ENCODE measurements at places on chromosomes 5 and 9.

GRCh38 chr5:168482361-168482760 lies 3.9 kb upstream of the RARS1 start:
- DNase-seq = no peak

- DNase-seq = no peak
These were observed 75.5 kb upstream of the BOD1 start for GRCh38 chr5:173691931-173692330.

DNA sequence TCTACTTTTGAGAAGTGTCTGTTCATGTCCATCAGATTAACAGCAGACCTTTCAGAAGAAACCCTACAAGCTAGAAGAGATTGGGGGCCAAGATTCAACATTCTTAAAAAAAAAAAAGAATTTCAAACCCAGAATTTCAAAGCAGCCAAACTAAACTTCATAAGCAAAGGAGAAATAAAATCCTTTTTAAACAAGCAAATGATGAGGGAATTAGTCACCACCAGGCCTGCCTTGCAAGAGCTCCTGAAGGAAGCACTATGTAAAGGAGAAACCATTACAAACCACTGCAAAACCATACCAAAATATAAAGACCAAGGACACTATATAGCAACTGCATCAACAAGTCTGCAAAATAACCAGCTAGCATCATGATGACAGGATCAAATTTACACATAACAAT lies 124.6 kb upstream of the PDE4D start:
- DNase-seq = no peak

DNA sequence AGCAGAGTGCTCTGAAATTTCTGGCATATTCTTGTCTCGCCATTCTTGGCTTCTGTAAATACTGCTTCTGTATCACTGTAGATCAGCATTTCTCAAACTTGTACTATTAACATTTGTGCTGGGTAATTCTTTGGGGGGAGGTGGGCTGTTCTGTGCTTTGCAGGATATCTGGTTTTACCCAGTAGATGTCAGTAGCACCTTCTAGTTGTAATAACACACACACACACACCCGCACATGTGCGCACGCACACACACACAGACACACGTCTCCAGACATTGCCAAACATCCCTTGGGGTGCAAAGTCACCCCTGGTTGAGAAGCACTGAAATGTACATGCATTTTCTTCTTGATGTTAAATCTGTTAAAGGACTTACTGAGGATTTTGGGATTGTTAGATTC lies 304.1 kb downstream of the MAT2B start:
- DNase-seq = no peak

GRCh38 chr5:157444224-157444623 lies 15.8 kb upstream of the NIPAL4 start:
- DNase-seq = no peak

DNA sequence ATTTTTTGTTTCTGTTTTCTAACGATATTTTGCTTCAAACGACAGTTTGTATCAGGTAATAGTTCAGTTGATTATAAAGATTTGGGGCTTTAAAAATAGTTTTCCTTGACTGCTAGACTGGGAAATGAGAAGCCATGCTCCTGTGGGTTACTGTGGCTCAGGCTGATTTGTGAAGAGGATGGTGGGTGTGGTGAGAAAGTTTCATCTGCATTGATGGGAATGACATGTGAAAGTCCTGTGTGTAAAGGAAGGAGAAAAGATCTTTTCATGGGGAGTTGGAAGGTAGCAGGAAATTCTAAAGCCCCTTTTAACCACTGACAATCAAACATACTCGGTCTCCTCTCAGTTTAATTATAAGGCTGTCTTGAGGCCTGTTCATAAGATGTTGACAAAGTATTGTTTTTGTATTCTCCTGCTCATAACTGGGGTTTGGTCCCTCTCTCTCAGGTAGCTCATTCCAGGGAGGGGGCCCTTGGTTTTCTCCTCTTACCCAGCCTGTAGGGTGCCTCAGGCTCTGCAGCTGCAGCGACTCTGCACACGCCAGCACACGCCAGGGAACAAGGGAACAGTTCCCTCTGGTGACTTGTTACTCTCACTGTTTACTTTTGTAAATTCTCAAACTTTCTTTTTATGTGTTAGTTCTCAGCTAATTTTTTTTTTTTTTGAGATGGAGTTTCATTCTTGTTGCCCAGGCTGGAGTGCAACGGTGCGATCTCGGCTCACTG lies 91.6 kb downstream of the CARTPT start:
- no peak for DNase-seq

- no peak for DNase-seq
These were observed 150.7 kb upstream of the IRX2 start for GRCh38 chr5:2902186-2902585.

DNA sequence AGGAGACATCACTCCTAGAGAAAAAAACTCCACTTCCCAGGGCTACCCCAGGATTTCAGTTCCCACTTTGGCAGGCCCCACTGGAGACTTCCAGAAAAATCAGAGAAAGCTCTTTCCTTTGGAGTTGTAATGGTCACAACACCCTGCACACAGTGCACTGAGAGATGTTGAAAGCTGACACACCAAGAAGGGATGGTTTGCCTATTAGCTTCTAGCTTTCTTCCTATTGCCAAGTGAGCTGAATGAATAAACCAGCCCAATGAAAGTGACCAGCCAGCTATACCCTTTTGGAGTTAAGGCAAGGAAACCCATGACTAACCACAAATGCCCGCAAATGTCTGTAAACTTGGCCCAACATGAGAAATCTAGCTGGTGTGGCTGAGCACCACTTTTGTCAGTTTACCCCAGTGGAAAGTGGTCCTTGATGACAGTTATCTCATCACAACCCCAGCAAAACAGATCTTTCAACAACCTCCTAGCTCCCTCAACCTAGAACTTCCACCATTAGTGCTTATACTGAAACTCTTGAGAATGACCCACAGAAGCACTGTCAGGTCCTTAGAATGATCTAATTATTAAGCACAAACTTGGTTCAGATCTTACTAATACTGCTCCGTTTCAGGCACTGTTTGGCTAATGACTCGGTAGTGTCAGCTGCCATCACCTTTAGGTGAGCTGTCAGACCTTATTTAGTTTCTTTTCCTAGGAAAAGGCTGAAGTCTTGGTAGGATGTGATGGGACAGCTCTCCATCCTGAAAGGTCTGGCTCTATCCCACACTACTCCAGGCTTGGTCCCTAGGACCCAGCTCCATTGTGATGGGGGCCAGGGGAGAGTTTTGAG lies 11.2 kb downstream of the IRF1 start:
- peak; percentile 61 for DNase-seq

DNA sequence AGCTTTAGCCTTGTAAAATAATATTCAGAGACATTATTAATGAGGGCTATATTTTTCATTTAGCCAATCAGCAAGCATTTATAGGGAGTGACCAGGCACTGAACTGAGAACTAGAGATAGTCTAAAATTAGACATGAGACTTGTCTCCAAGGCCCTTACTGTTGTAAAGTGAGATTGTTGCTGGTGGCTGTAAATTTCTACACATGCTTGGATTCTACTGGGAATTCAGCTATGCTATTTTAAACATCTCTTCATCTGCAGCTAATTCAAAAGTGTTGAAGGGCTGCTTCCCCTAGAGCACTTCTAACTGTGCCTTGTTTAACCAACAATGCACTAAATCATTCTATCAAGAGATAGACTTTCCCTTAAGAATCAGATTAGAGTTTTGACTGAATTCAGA lies 67.4 kb downstream of the CHSY3 start:
- DNase-seq = no peak

DNA sequence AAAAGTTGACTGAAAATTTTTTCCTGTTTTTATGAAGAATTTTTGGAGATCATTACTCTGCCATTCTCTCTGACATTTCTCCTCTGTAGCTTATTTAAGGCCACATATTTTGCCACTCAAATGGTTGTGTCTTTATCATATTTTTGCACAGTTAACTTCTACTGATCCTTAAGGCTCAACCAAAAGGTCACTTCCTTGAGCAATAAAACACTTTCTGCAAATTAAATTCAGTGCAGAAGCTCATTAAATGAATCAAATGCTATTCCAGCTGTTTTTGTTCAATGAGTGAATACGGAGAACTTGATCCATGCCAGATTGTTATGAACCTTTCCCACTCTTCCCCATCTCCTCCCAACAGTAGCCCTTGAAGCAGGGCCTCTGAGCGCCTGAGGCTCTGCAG lies 93.8 kb upstream of the EPB41L4A start:
- no peak for DNase-seq

- DNase-seq = no peak
These were observed 15.7 kb downstream of the NUDT12 start for GRCh38 chr5:103546858-103547257.

DNA sequence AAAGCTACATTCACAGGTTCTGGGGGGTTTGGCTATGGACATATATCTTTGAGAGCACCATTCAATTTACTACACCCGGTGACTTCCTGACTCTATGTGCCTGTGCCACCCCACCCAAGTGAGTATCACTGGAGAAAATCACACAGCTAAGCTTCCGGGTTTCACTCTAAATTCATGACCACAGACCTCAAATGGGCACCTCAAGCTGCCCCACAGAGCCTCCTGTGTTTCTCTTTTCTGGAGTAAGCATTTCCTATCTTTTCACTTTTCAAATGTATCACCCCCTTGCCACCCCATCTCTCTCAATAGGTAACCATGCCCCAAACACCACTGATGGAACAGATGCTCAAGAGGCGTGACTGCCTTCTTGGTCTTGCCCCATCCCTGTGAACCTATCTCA lies 49.2 kb upstream of the NEK6 start:
- DNase-seq = no peak

DNA sequence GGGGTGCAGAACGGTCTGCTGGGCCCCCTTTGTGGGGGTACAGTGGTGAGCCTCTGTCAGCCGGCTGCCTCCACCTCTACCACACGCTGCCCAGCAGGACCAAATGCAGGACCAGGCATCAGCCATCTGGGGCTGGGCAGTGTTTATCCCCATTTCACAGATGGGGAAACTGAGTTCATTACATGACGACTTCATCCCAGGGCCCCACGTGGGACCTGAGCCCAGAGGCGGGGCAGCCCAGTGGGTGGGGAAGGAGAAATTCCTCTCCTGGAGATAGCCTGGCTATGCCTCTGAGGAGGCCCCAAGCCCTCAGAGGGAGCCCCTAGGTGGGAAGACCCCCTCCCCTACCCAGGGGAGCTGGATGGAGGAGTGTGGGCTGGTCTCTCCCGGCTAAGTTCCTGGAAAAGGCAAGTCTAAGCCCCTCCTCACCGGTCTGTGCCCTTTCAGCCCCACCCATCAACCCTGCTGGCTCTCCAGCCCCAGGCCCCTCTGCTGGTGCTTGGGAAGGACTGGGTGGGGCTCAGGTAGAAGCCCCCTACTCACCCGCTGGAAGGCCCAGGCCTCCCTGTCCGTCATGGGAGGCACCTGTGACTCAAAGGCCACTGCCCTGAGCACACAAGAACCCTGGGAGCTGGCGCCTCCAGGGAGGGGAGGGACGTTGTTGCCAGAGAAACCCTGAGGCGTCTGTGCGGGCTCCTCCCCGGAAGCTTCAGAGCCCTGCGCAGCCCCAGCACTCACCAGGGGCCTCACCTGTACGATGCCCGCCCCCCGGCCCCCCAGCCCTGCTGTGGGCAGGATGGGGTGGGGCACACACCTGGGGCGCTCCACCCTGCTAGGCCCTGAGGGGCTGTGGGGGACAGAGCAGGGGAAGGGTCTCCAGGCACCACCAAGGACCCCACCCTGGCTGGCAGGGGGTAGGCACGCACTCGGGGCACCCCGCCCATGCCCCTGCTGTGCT lies 7.4 kb upstream of the CCDC187 start:
- no peak for DNase-seq

DNA sequence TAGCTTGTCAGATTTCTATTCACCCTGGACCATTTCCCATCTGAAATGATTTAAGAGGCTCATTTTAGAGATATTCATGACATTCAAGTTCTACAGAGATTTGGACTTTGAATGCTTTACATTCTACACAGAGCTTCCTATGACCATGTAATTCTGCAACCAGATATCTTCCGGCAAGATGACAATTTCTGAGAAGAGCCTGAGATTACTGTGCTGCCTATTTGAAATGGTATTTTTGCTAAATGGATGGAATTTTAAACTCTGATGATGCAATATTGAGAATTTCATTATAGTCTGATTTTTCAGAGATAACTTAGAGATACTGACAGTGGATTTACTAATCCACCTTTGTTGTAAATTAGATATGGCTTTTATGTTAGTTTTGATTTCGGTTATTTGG lies 16.0 kb upstream of the ACOT12 start:
- DNase-seq = no peak

DNA sequence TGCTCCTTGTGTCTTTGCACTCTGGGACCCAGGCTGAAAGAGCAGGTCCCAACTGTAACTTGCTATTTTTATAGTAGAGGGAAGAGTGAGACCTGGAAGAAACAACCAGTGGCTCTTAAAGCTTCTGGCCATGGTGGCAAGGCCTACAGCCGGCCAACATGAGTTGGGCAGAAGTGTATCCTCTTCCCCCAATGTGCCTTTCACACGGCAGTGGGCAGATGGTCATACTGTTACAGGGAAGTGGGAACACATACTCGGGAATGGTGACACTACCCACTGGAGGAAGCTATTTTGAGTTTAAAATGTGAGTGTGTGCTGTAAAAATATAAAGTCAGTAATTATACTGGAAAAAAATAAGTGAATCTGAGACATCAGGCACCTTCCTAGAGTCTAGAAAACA lies 116.0 kb downstream of the MVB12B start:
- no peak for DNase-seq

DNA sequence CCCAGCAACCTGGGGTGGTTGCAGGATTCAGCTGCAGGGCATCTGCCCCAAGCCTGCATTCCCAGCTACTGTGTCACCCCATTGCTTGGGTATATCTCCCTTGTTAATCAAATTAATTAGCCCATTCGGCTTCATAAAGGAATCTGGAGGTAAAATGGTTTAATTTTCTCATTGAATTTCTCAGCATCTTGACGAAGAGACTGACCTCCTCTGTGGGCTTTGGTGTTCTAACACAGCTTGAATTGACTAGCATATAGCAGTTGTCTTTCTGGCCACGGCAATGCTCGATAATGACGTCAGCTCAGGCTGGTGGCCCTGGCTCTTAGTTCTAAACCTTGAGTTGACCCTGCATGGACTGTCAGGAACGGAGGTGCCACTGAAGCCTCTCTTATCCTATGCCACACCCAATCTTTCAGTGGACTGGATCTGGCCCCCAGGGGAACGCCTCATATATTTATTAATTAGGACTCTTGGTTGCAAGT lies 72.4 kb downstream of the MSX2 start:
- no peak for DNase-seq

GRCh38 chr9:31304576-31304975 lies 1079.9 kb upstream of the ACO1 start:
- no peak for DNase-seq

DNA sequence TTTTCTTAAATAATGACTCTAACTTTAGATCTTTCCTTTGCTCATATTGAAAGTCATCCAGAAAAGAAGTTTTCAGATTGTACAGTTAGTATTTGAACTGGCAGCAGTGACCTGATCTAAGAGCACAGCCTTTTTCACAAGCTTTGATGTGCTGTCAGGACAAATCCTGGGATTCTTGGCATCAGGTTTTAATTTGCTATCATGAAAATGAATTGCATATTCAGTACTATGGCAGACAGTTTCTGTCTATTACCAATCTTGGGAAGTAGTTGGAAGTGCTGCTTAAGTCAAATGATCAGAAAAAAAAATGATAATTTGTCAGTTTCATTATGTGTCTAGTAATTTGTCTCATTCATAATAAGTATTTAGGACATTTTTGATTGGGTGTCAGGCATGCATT lies 925.6 kb upstream of the ARRDC3 start:
- no peak for DNase-seq

Data from CD4-positive, alpha-beta T cell treated with Interferon gamma for 1 hour (primary cell).